Endodermal cell (in vitro differentiated cells): ENCODE measurements at places on chromosomes 11 and 22.

DNA sequence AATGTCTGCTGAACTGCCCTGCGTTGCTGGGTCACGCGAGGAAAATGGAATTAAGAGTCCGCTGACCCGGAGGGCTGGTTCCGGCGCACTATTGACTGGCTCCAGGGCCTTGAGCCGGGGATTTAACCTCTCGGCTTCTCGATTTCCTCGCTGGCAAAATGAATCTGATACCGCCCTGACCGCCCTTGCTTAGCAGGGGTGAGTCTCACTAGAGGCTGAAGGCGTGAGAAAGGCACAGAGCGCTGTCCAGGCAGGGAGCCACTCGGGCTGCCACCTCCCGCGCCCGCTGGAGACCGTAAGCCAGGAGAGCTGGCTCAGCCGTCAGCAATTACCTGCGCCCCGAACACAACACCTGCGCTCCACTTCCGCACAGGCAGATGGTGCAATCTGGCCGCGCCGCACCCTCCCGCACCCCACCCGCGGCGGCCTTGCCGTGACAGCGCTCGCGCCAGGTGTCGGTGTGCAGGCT, 65.6 kb downstream of the BUD13 start:
- no peak for DNase-seq

GRCh38 chr22:23581260-23581650, 1.2 kb upstream of the IGLL1 start:
- no peak for DNase-seq

GRCh38 chr22:17370026-17370765, 936 bp downstream of the CECR2 start:
- DNase-seq, result peak; percentile 72

- no peak for DNase-seq
These were observed 128.5 kb downstream of the CWF19L2 start for GRCh38 chr11:107329164-107329563.

DNA sequence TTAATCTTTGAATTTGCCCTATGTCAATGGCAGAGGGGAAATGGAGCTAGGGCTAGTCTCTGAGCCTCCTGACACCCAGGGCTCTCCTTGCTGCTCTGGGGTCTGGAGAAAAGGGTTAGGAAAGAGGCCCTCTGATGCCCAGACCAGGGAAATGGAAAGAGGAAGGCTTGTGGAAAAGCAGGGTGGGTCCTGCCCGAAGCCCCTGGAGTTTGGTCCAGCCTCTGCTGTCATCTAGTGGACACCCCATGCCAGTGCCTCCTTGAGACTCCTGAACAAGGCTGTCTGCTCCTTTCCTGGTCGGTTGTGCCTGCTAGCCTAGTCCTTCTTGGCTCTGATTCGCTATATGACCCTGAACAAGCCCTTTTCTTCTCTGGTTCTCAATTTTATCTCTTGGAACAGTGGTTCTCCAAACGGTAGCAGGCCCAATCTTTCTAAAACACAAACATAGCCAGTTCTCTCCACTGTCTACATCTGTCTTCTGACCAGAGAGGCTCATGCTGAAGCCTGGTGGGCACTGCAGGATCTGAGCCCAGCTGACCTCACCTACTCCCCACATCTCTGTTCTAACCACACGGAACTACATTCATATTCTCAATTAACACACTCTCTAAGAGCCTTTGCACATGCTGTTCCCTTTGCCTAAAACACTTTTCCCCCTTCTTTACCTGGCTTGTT, 8.8 kb upstream of the PLA2G3 start:
- DNase-seq, result peak; percentile 93

- no peak for DNase-seq
These were observed 59.5 kb upstream of the PSMA1 start for GRCh38 chr11:14579646-14580045.

GRCh38 chr22:27868732-27869282, 50.2 kb downstream of the PITPNB start:
- no peak for DNase-seq

- DNase-seq, result peak; percentile 32
These were observed 24.6 kb upstream of the DGAT2 start for GRCh38 chr11:75743711-75744563.

GRCh38 chr22:23906641-23907040, 12.5 kb downstream of the MIF start:
- no peak for DNase-seq
